Activated CD8-positive, alpha-beta memory T cell treated with anti-CD3 and anti-CD28 coated beads for 4 hours (primary cell): ENCODE measurements at places on chromosomes 6 and 20.

DNA sequence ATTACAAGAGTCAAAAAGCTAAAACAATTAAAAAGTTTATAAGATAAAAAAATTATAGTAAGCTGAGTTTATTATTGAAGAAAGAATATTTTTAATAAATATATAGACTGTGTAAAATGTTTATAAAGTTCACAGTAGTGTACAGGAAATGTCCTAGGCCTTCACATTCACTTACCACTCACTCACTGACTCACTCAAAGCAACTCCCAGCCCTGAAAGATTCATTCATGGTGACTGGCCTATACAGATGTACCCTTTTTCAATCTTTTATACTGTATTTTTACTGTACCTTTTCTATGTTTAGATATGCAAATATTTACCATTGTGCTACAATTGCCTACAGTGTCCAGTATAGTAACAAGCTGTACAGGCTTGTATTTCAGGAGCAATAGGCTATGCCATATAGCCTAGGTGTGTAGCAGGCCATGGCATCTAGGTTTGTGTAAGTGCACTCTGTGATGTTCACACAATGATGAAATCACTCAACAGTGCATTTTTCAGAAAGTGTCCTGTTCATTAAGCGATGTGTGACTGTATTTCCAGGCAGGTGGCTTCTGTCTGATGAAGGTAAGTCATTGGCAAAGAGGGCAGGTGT, 130.2 kb downstream of the BTBD3 start:
- no peak for DNase-seq

DNA sequence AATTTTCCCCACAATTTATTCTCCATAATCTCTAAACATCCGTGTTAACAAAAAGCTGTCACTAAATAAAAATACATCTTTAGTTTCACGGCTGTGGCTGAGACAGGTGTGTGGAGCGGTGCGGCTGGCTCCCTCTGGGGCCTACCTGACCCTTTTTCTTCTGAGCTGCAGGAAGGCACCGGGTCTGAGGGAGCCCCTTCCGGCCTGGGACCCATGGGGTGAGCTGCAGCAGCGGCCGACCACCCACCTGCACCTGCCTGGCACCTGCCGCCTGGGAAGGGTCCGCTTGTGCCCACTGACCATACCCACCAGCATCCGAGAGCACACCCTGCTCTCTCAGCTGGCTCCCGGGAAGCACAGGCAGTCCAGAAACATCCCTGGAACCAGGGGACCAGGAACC, 41.5 kb upstream of the FNDC1 start:
- no peak for DNase-seq

DNA sequence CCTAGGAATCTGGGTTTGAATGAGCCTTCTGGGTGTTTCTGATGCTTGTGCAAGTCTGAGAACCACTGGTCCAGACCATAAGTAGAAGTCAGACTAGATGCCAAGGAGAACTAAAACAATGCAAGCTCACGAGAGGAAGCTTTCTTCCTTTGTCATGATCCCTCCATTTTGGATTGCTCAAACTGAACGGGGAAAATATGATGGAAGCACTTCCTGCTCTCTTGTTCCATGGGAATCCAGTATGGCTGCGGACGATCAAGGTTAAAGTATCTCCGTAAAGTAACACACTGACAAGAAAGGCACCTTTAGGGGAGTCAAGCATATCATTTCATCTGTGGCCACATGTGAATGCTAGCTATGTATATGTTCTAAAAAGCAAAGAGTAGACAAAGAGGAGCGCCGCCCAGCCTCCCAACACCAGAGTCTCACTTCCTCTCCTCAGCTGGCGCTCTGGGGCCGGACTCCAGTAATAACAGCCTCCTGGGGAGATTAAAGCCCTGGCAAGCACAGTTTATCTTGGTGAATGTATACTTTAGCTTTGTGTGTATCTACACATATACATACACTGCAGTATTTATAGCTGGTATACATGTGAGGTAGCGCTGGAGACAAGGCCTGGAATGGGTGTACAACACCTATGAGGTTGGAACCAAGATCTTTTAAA, 88.1 kb downstream of the FOXC1 start:
- DNase-seq = no peak

- DNase-seq = no peak
Measured at GRCh38 chr20:3616250-3616649, 46.9 kb downstream of the GFRA4 start.

GRCh38 chr6:1873781-1874180, 264.1 kb downstream of the FOXC1 start:
- no peak for DNase-seq

- DNase-seq = no peak
Measured at GRCh38 chr20:36862857-36863668, 12.9 kb upstream of the TLDC2 start.

- no peak for DNase-seq
Measured at GRCh38 chr20:5268449-5268848, 48.3 kb downstream of the PROKR2 start.

DNA sequence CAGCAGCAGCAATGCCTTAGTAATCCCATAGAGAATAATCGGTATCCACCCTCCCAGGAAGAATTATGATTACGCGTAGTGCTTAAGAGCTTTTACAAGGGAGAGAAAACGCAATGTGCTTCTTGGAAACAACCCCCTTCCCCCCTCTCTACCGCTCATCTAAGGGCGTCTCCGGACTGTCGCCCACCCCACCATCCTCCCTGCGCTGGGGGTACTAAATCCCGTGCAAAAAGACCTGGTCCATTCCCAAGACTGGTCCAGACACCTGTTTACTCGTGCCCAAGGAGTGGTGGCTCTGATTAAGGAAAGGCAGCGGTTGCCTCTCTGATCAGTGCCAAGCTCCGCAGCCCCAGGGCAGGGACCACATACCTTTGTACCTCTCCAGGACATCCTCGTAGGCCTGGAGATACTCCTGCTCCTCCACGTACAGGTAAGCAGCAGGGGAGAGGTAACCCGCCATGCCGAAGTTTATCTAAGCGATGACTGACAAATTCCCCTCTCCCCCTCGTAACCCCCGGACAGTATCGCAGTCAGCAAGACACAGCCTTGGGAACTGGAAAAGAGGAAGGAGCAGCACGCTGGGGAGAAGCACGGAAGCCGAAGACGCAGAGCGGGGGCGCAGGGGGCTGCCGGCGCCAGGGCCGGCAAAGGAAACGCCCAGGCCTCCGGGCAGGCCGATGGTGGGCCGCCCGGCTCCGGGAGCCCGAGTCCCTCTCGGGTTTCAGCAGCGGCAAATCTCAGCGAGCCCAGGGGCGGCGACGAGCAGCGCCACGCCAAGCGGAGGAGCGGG, 112.0 kb upstream of the BEND6 start:
- no peak for DNase-seq

DNA sequence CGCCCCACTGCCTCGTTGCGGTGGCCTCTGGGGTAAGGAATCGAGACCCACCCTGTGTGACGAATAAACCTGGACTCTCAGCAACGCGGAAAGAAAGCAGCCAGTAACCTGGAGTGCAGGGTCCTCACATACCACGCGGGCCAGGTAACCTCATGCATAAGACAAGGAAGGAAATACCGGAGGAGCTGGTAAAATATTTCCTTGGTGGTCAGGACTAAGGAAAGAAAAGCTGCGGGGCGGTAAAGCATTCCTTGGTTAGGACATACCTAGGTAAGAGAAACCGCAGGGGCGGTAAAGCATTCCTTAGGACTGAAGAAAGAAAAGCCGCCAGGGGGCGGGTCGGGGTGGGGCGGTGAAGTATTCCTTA, 80.7 kb downstream of the SYTL3 start:
- DNase-seq = no peak

- no peak for DNase-seq
Measured at GRCh38 chr20:1062334-1063010, 55.9 kb upstream of the PSMF1 start.

DNA sequence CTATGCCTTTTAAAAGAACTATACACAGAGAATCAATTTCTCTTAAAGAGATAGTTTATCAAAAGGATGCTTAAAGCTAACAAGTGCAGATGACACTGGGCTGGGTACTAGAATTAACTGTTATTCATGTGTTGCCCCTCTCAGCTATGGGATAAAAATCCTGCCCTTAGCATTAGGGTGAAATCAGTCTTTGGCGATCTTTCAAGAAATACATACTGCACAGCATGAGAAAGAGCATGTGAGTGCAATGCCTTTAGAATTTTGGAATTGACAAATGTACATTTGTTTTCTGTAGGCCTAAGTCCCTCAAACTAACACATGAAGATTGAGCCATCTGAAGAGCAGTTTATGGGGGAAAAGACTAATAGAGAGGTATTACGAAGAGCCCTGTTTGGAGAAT, 115.4 kb downstream of the ZFP64 start:
- DNase-seq = no peak

- no peak for DNase-seq
Measured at GRCh38 chr20:19654921-19655320, 103.1 kb upstream of the RIN2 start.
